AML-193 (cell line): ENCODE measurements at places on chromosomes 16 and 17.

- DNase-seq: no peak
These were observed 4.4 kb downstream of the FAHD1 start for GRCh38 chr16:1831186-1832075.

GRCh38 chr17:56937687-56938086, 23.2 kb downstream of the COIL start:
- DNase-seq: no peak

DNA sequence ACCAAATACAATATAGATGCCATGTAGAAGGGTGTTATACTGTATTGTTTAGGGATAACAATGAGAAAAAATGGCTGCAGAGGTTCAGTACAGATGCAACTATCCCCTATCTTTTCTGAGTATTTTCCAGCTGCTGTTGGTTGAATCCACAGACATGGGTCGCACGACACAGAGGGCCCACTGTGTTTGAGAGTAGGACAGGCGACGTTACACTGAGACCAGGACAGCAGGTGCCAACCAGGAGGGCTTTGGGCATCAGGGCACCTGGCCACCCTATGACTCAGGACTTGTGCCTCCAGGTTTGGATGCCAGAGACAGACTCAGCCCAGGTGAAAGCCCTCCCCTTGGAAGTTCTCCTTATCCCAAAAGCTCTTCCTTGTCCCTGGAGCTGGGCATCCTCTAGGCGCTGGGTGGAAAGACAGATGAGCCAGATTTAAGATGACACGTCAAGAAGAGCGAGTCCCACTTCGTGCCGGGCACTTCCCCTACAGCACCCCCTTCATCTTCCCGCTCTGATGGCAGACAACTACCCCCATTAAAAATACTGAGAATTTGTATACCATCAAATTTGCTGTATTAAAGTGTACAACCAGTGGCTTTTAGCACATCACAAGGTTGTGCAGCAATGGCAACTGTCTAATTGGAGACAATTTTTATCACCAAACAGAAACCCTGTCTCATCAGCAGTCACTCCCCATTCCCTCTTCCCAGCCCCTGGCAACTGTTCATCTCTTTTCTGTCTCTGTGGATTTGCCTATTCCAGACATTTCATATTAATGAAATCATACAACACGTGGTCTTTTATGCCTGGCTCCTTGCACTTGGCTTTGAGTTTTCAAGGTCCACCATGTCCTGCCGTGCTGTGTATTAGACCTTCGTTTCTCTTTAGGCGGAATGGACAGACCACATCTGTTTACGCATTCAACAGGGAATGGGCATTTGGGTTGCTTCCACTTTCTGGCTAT, 30.6 kb downstream of the TNFRSF13B start:
- no peak for DNase-seq

DNA sequence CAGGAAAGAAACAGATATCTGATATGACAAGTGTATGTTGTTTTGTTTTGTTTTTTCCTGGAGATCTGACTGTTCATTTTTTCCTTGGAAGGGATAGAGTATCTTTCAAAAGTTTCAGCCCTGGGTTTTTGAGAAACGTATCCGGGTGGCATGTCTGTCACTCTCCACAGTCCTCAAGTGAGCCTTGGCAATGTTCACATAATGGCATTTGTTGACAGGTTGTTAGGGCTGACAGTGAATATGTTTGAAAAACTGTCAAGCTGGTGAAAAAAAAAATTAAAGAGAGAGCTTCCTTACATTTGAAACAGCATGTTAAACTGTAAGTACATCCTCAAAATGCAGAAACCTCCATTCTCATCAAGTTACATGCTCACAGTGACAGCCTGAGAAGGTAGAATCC, 113.0 kb upstream of the DYNLRB2 start:
- no peak for DNase-seq

DNA sequence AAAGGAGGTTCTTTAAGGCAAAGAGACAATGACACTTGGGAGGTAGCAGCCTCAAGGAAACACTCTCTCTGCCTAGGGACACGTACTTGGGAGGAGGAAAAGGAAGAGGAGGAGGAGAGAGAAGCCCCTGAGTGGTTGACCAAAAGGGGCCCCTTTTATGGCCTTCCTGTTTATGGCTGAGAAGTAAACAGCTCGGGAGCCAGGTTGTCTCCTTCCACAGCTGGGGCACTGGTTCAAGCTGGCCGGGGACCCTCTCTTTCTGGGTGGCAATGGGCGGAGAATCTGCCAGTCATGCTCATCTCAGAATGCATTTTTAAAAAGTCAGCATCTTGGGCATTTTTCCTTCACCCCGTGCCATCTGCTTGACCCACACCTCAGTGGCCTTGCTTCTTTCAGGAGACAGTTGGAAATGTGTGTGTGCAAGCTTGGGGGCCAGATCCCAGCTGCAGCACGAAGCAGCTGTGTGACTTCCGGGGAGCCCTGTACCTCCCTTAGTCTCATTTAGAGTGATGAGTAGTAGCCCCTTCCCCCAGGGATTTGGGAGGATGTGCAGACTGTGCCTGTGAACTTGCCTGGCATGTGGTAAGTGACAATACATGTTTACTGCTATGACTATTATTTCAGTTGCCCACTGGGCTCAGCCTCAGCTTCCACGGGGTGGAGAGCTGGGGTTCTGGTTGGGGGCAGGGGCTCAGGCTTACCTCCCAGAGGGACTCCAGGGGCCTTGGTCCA, 33.8 kb upstream of the SALL1 start:
- no peak for DNase-seq

DNA sequence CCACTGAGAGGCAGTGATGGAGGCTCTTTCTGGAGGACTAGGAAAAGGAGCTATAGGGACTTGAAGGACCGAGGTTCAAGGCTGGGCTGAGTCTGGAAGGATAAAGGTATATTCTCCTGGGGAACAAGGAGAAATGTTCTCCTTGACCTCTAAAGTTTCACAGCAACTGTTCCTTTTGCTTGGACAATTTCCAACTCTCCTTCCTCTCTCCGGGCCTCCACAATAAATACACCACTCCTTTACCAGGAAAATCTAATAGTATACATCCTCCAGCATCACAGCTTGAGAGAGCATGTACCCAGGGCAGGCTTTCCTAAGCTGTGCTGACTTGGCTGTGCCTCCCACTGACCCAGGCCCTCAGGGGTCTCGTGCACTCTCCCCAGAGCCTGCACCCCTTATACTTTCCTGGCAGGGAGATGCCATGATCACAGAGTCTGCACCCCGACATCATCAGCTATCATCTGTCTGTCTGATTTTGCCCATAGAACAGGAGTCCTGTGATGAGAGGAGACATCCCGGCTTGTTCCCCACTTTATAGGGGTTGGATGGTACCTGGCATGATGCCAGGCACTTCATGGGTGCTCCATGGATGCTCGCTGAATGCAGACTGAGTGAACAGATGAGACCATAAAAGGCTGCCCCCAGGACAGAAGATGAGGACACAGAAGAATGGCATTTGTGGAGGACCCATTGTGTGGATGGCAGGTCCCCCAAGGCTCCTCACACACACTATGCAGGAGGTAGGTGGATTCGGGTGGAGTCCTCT, 582.6 kb upstream of the CDH5 start:
- DNase-seq: no peak

GRCh38 chr16:77918809-77919707, 103.3 kb upstream of the CLEC3A start:
- no peak for DNase-seq

- DNase-seq: peak; percentile 7
These were observed 637 bp downstream of the PLCG2 start for GRCh38 chr16:81779536-81780320.

DNA sequence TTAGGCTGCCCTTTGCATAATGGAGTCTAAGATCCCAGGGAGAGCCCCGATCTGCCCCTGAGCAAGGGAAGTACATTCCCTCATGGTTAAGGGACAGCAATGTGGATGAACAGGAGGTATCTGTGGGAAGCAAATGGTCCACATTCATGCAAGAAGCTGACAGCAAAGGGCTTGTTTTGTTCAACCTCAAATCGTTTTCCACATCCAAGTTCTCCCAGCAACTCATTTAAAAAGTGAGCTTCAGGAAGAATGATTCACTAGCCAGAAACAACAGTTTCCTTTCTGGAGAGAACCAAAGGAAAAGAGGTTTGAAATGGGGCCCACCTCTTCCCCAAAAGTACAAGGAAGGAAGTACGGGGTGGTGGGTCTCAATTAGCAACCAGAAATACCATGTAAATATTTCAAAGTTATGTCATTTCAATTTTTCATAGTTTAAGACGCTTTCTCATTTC, 9.4 kb downstream of the HSPB9 start:
- peak; percentile 21 for DNase-seq

DNA sequence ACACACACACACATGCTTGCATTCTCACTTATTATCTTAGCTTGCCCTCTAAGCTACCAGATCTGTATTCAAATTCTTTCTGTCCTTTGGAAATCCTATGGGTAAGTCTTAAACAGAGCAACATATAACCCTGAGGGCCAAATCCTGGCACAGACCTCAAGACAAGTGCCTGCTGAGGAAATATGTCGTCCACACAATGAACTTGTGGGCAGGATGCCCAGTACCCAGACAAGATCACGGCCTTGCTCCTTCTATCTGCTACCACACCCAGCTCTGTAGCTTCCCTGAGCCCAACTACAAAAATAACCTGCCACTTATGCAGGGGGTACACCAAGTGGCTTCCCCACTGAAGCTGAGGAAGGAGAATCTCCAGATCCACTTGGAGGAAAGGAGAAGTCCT, 37.3 kb upstream of the FA2H start:
- no peak for DNase-seq

DNA sequence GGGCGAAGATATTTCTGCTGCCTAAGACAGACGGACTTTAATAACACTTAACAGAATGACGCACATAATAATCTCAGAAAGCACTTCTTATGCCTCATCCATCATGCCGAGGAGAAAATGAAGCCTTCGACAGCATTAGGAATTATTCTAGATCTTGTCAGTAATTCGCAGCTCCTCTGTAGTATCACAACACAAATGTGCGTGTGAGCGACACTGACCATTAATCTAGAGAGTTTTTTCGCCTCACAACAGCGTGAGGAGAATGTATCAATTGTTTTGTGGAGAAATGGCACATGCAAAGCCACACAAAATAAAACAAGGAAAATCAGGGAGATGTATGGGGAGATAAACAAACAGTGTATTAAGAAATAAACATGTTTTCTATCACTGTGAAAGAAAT, 410.2 kb upstream of the PSMD7 start:
- DNase-seq: no peak

- no peak for DNase-seq
These were observed 8.9 kb upstream of the TMEM101 start for GRCh38 chr17:44023545-44024270.

- DNase-seq: peak; percentile 33
These were observed 70.6 kb downstream of the CYB5B start for GRCh38 chr16:69494991-69495392.

GRCh38 chr17:69528035-69528434, 113.5 kb downstream of the MAP2K6 start:
- no peak for DNase-seq
